ENCODE measurements at places on chromosomes 2 and 18. TPM values are rescaled to one million over a fixed set of nuclear protein-coding genes. Genes with fewer than 3 reads are reported as not detected.

DNA sequence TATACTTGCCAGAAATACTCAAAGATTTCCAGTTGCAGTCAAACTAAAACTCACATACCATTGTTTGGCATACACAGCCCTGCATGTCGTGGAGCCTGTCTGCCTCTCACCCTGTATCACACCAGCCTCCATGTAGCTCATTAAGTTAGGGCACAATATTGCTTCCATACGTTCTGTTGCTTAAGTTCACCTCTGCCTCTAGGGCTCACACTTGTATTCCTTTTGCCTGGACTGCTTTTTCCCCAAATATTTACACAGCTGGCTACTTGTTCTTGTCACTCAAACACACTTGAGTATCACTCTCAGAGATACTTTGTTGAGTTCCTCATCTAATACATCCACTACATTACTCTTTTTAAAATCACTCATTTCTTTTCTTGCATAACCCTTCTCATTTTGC lies 83.1 kb downstream of the PTH2R start:
- DNase-seq, result no peak
- H3K27ac ChIP-seq, result no peak overlapping the region
- H3K4me3 ChIP-seq, result no peak overlapping the region
- no peaks in the 10 kb centered on the region for H3K4me1 ChIP-seq
- no peaks in the 10 kb centered on the region for H3K27me3 ChIP-seq

Gene PLGLB2
- total RNA-seq, result 0.87 TPM

DNA sequence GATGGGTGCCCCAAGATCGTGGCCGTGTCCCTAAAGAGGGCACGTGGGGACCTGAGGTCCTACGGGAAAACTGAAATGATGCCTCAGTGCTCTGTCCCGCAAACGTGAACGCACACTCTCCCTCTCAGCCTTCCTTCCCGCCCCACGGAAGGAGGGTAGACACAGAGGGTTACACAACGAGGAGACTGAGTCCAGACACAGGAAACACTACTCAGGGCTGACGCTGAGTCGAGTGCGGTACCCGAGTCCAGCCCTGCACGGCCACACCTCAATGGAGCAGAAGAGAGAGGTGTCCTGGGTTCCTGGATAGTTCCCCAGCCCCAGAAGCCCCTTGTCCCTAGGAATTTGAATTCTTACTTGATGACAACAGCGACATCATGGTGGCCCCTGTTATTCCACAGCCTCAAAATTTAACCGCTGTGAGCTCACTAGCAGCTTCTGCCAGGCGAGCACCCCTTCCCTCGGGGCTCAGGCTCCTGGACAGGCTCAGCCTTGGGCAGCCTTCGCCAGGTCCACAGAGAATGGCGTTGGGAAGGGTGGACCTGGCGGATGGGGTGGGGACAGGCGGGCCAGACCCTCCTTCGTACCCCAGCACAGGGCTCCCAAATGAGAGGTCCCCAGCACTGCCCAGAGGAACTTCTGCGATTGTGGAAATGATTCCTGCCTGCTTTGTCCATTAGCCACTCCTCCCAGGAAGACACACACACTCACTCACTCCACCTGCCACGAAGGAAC lies 980 bp upstream of the RNPEPL1 start:
- H3K27ac ChIP-seq, result peak overlapping the region; percentile 7
- no peaks in the 10 kb centered on the region for H3K36me3 ChIP-seq
- no peak for DNase-seq
- H3K4me3 ChIP-seq, result peak overlapping the region; percentile 78
- peaks cover 49% of the 10 kb centered on the region for H3K4me1 ChIP-seq
- H3K27me3 ChIP-seq, result no peaks in the 10 kb centered on the region

- H3K36me3 ChIP-seq, result no peaks in the 10 kb centered on the region
- H3K27me3 ChIP-seq, result no peaks in the 10 kb centered on the region
- peak; percentile 74 for DNase-seq
- peaks cover 55% of the 10 kb centered on the region for H3K4me1 ChIP-seq
- no peak overlapping the region for H3K4me3 ChIP-seq
Observed at GRCh38 chr2:43068631-43069517, 157.5 kb downstream of the ZFP36L2 start.

Gene KHK
- 11.0 TPM for total RNA-seq

Gene STAT4
- 2.2 TPM for total RNA-seq

GRCh38 chr18:56575819-56576663 lies 62.4 kb downstream of the TXNL1 start:
- no peaks in the 10 kb centered on the region for H3K27me3 ChIP-seq
- no peak overlapping the region for H3K4me3 ChIP-seq
- H3K27ac ChIP-seq, result no peak overlapping the region
- no peaks in the 10 kb centered on the region for H3K36me3 ChIP-seq

GRCh38 chr18:76710646-76711520 lies 111.5 kb upstream of the ZNF236 start:
- no peak for DNase-seq
- H3K36me3 ChIP-seq, result no peaks in the 10 kb centered on the region
- peaks cover 19% of the 10 kb centered on the region for H3K27me3 ChIP-seq
- H3K4me3 ChIP-seq, result no peak overlapping the region

Gene LCT
- not detected for total RNA-seq

Gene MAB21L4
- total RNA-seq, result 1.0 TPM

Gene RAX
- not detected for total RNA-seq

Gene COLEC12
- total RNA-seq, result not detected

- H3K4me1 ChIP-seq, result peaks cover 15% of the 10 kb centered on the region
- no peaks in the 10 kb centered on the region for H3K36me3 ChIP-seq
- no peaks in the 10 kb centered on the region for H3K27me3 ChIP-seq
- no peak overlapping the region for H3K27ac ChIP-seq
- H3K4me3 ChIP-seq, result no peak overlapping the region
Observed at GRCh38 chr18:49628119-49628518, 66.3 kb downstream of the LIPG start.

- H3K4me3 ChIP-seq, result no peak overlapping the region
- DNase-seq, result peak; percentile 20
- H3K36me3 ChIP-seq, result no peaks in the 10 kb centered on the region
- peaks cover 51% of the 10 kb centered on the region for H3K4me1 ChIP-seq
- no peaks in the 10 kb centered on the region for H3K27me3 ChIP-seq
Observed at GRCh38 chr2:111663471-111664274, 220.3 kb downstream of the ANAPC1 start.

Gene DTNA
- total RNA-seq, result 11.6 TPM

- H3K27ac ChIP-seq, result no peak overlapping the region
- no peak overlapping the region for H3K4me3 ChIP-seq
- H3K27me3 ChIP-seq, result peaks cover 42% of the 10 kb centered on the region
- H3K36me3 ChIP-seq, result no peaks in the 10 kb centered on the region
- DNase-seq, result peak; percentile 34
- no peaks in the 10 kb centered on the region for H3K4me1 ChIP-seq
Observed at GRCh38 chr2:17830053-17831034, 14.1 kb downstream of the MSGN1 start.

GRCh38 chr18:76615065-76615733 lies 120.2 kb upstream of the ZNF516 start:
- no peaks in the 10 kb centered on the region for H3K4me1 ChIP-seq
- H3K27me3 ChIP-seq, result peaks cover 75% of the 10 kb centered on the region
- H3K4me3 ChIP-seq, result no peak overlapping the region
- DNase-seq, result no peak

Gene ALK
- 0.87 TPM for total RNA-seq

- no peaks in the 10 kb centered on the region for H3K27me3 ChIP-seq
- DNase-seq, result no peak
- no peaks in the 10 kb centered on the region for H3K36me3 ChIP-seq
- no peaks in the 10 kb centered on the region for H3K4me1 ChIP-seq
- no peak overlapping the region for H3K4me3 ChIP-seq
- H3K27ac ChIP-seq, result no peak overlapping the region
Observed at GRCh38 chr2:134782792-134783191, 55.6 kb upstream of the ACMSD start.

Gene IDH1
- total RNA-seq, result 71.5 TPM

Gene BCS1L
- 41.3 TPM for total RNA-seq

GRCh38 chr2:85935170-85935745 lies 46.5 kb upstream of the ST3GAL5 start:
- no peak for DNase-seq
- peaks cover 14% of the 10 kb centered on the region for H3K4me1 ChIP-seq

Gene EVX2
- not detected for total RNA-seq

- H3K4me1 ChIP-seq, result no peaks in the 10 kb centered on the region
- peaks cover 54% of the 10 kb centered on the region for H3K27me3 ChIP-seq
- no peak overlapping the region for H3K27ac ChIP-seq
Observed at GRCh38 chr2:222194669-222195068, 104.1 kb downstream of the PAX3 start.

GRCh38 chr2:240687045-240687740 lies 4.5 kb upstream of the AQP12A start:
- no peak overlapping the region for H3K4me3 ChIP-seq
- no peaks in the 10 kb centered on the region for H3K36me3 ChIP-seq
- H3K27ac ChIP-seq, result no peak overlapping the region
- peaks cover 15% of the 10 kb centered on the region for H3K27me3 ChIP-seq
- no peaks in the 10 kb centered on the region for H3K4me1 ChIP-seq
- DNase-seq, result no peak

- H3K36me3 ChIP-seq, result no peaks in the 10 kb centered on the region
- no peak overlapping the region for H3K4me3 ChIP-seq
- H3K27ac ChIP-seq, result no peak overlapping the region
- H3K4me1 ChIP-seq, result no peaks in the 10 kb centered on the region
Observed at GRCh38 chr2:177852389-177852788, 220.2 kb downstream of the PDE11A start.

Gene AQP12B
- total RNA-seq, result not detected

- no peaks in the 10 kb centered on the region for H3K36me3 ChIP-seq
- H3K4me3 ChIP-seq, result no peak overlapping the region
- DNase-seq, result no peak
- H3K27ac ChIP-seq, result no peak overlapping the region
Observed at GRCh38 chr2:86014493-86014892, 91.2 kb downstream of the POLR1A start.

- no peak for DNase-seq
- H3K27ac ChIP-seq, result no peak overlapping the region
- no peaks in the 10 kb centered on the region for H3K36me3 ChIP-seq
- H3K4me3 ChIP-seq, result no peak overlapping the region
Observed at GRCh38 chr18:46167971-46168370, 63.8 kb downstream of the HAUS1 start.

DNA sequence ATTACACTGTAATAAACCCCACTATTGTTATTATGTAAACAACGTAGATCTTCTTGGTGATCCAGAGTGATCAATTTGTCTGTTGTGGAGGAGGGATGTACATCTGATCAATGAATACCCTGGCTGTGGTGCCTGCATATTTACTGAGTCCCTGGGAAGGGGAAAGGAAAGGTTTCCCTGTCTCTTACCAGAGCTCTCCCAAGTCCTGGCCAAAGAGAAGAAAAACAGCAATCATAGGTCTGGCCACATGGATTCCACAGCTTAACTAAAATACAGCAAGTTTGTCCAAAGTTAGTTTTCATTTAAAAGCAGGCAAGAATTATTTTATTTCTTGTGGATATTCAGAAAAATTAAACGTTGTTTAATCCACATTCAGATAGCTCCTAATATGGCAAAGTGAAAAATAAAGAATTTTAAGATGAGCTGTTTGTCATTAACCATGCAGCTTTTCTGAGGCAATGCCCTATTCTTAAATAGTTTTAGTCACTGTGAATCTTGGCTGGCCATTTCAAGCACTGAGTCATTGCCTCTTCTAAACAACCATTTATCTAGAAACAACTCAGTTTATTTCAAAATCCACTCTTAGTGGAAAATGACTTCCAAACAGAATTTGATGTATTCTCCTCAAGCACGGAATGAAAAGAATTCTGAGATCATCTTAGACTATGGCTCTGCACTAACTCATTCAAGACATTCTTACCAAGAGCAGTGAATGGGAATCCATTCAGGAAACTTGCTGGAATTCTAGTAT lies 1004.4 kb upstream of the CDH2 start:
- no peaks in the 10 kb centered on the region for H3K36me3 ChIP-seq
- H3K27ac ChIP-seq, result peak overlapping the region; percentile 47
- no peaks in the 10 kb centered on the region for H3K27me3 ChIP-seq

- no peak overlapping the region for H3K4me3 ChIP-seq
- H3K4me1 ChIP-seq, result peaks cover 18% of the 10 kb centered on the region
- no peaks in the 10 kb centered on the region for H3K36me3 ChIP-seq
Observed at GRCh38 chr2:238596571-238597551, 170.1 kb downstream of the ASB1 start.

DNA sequence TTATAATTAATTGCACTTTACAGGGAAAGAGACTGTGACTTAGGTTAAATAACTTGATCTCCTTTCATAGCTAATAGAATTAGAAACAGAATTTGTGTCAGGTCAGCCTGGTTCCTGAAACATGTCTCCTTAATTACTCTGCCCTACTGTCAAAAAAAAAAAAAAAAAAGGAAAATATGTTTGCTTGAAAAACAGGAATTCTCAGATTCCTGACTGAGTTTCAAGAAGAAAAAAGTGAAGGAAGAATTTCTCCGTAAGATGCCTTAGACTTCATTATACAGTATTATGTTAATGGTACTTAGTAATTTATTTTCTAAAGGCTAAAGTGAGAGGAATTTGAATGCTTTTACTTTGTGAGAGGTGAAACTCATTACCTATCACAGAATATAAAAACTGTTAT lies 118.4 kb upstream of the REG3G start:
- no peaks in the 10 kb centered on the region for H3K36me3 ChIP-seq
- no peak overlapping the region for H3K27ac ChIP-seq
- no peak overlapping the region for H3K4me3 ChIP-seq
- H3K27me3 ChIP-seq, result no peaks in the 10 kb centered on the region
- no peaks in the 10 kb centered on the region for H3K4me1 ChIP-seq
- no peak for DNase-seq

DNA sequence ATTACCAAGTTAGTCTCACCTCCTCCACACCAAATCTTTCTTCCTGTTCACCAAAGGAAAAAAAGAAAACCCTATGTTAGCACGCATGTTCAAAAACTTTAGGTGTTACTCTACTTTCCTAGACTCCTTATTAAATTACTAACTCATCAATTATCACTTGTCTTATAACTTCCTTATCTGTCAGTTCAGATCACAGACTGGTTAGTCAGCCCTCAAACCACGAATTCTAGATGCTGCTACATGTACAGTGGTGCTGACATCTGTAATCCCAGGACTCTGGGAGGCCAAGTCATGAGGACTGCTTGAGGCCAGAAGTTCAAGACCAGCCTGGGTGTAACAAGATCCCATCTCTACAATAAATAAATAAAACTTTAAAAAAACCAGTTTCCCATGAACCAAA lies 3.5 kb downstream of the YWHAQ start:
- H3K27me3 ChIP-seq, result no peaks in the 10 kb centered on the region
- H3K4me3 ChIP-seq, result peak overlapping the region; percentile 89
- no peak overlapping the region for H3K27ac ChIP-seq
- peaks cover 27% of the 10 kb centered on the region for H3K4me1 ChIP-seq
- DNase-seq, result peak; percentile 16

Measured in PC-3 (cell line).